EL (cell line): ENCODE measurements at places on chromosomes 13 and 19.

- DNase-seq, result peak; percentile 71
Observed at GRCh38 chr13:32135655-32136054, 104.1 kb downstream of the FRY start.

- peak; percentile 35 for DNase-seq
Observed at GRCh38 chr19:1130771-1131717, 27.2 kb downstream of the GPX4 start.

DNA sequence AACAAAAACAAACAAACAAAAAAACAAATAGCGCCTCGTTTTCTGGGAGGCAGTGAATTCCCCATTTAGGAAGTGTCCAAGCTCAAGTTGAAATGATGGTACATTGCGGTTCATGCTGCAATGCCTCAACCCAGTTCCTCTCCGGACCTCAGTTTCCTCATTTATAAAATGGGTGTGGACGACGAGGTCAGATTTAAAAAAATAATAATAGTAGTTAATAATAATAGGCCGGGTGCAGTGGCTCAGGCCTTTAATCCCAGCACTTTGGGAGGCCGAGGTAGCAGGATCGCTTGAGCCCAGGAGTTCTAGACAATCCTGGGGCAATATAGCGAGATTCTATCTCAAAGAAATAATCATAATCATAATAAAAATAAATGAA is 15.5 kb upstream of the ERCC1 start:
- no peak for DNase-seq

DNA sequence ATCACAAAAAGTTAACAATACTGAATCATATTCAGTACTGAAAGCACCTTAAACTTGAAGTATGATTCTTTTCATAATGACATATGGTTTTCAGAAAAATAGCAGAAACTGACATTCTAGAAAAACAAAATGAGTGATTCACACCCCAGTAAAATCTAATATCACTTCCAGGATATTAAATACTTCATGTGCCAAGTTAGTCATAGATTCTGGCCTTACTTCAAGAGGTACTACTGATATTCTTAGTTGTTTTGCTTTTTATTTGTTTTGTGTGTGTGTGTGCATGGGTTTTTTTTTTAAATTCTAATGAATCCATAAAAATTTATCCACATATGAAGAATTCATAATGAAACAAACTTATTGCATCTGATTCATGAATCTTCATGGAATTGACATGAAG is 207.9 kb upstream of the UFM1 start:
- DNase-seq, result peak; percentile 9

DNA sequence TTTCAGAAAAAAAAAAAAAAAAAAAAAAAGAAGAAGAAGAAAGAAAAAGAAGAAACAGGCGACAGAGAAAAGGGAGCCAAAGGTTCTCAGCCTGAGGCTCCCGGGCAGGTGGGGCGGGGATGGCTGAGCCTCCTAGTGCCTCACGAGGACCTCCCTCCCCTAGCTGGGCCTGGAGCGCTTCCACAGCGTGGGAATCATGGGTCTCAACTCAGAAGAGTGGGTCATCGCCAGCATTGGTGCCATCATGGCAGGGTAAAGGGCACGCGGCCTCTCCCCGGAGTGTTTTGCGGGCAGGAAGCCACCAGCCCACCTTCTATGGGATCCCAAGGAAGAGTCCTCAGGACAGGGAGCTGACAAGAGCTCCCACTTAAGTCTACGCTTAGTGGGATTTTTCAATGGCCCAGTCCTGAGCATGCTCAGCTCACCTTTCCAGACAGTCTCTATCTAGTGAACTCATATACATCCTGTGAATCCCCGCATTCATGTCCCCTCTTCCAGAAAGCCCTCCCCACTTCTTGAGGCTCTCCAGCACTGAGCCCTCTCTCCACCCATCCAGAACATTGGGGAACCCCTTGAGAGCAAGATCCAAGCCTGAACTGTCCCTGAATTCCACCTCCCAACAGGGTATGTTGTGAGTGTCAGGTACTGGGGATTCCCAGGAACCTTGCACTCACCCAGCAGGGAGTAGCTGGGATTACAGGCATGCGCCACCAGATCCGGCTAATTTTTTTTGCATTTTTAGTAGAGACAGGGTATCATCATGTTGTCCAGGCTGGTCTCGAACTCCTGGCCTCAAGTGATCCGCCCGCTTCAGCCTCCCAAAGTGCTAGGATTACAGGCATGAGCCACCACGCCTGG is 69.6 kb downstream of the ACSBG2 start:
- no peak for DNase-seq

GRCh38 chr13:49219647-49220035 is 497 bp upstream of the MLNR start:
- peak; percentile 18 for DNase-seq

DNA sequence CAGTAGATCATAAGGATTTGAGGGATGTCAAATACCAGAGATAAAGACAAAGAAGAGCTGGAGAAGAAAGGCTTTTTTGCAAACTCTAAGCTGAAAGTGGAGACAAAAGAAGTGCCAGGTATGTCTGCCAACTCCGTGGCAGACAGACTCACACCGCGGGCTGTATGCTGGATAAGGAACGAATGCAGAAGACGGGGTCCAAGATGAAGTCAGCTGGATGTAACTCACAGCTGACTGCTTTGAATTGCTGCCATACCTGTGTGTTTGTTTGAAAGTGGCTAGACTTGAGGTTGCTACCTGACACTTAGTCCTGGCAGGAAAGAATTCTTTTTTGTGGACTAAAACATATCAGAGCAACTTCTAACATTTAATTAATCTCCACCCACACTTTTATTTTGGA is 398.8 kb downstream of the DLEU7 start:
- no peak for DNase-seq

- peak; percentile 44 for DNase-seq
Observed at GRCh38 chr13:94345374-94346195, 133.9 kb downstream of the DCT start.

DNA sequence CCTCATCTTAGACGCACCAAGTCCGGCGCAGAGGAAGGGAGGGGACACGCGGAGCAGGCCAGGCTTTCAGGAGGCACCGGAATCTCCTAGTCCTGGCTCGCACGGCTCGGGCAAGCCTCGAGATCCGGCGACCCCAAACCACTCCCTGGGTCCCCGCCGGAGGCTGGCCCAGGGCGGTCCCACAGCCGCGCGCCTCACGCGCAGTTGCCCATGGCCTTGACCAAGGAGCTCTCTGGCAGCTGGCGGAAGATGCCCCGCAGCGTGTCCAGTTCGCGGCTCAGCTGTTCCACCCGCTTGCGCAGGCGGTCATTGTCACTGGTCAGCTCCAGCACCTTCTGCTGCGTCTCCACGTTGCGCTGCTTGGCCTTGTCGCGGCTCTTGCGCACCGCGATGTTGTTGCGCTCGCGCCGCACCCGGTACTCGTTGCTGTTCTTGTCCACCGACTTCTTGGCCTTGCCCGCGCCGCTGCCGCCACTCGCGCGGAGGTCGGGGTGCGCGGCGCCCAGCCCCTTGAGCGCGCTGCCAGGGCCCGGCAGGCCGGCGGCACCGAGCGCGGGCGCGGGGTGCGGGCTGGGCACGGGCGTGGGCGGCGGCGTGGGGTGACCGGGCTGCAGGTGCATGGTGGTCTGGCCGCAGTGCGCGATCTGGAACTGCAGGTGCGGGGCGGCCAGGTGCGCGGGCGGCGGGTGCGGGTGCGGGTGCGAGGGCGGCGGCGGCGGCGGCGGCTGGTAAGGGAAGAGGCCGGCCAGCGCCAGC is 1.0 kb downstream of the CEBPA start:
- no peak for DNase-seq

DNA sequence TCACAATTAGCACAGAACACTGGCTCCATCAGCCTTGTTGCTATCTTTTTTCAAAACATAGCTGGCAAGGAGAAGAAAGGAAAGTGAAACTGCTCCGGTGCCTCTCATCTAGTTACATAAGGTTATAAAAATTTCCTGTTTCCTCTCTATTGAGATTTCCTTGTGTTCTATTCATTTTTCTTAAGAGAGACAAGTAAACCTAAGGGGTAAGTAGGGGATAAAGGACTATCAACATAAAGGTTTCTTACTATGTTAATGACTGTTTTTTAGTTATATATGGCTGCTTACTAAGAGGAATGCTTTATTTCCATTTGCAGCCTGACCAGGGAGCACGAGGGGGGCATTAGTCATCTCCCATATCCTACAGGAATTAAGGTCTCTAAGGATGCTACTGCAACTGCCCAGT is 73.2 kb upstream of the MLNR start:
- DNase-seq, result peak; percentile 77

- no peak for DNase-seq
Observed at GRCh38 chr13:30843548-30843947, 62.5 kb upstream of the MEDAG start.

- DNase-seq, result no peak
Observed at GRCh38 chr19:42165146-42165545, 32.9 kb upstream of the POU2F2 start.

- DNase-seq, result no peak
Observed at GRCh38 chr19:28334419-28334818, 878.5 kb downstream of the UQCRFS1 start.

DNA sequence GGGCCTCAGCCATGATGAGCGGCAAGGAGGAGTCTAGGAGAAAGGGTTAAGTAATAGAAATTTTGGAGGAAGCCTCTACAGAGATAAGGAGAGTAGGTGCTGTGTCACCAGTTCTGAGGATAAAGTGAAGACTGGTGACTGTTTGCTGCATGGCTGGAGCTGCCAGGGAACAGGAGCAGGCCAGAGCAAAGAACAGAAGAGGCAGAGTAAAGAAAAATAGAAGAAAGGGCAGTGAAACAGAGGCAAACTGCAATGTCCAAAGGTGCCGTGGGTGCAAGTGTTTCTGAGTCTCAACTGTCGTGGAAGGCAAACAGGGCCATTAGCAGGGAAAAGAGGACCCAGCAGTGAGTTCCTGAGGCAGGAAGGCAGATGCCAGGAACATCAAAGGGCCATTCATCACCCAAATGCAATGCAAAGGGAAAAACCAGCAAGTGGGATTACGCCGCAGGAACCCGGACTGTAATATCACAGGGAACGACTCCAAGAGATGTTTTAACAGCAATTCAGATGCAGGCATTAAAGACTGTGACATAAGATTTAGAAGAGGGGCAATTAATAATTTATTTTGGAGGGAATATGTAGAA is 318.3 kb downstream of the FOXO1 start:
- no peak for DNase-seq

- DNase-seq, result no peak
Observed at GRCh38 chr19:39203372-39204341, at the start of gene SYCN. Gene SYCN, minus strand, starts transcription at chr19:39204263. Its CDS starts 9 bp downstream, at chr19:39204254.

GRCh38 chr13:21016487-21016886 is 44.9 kb downstream of the LATS2 start:
- no peak for DNase-seq

DNA sequence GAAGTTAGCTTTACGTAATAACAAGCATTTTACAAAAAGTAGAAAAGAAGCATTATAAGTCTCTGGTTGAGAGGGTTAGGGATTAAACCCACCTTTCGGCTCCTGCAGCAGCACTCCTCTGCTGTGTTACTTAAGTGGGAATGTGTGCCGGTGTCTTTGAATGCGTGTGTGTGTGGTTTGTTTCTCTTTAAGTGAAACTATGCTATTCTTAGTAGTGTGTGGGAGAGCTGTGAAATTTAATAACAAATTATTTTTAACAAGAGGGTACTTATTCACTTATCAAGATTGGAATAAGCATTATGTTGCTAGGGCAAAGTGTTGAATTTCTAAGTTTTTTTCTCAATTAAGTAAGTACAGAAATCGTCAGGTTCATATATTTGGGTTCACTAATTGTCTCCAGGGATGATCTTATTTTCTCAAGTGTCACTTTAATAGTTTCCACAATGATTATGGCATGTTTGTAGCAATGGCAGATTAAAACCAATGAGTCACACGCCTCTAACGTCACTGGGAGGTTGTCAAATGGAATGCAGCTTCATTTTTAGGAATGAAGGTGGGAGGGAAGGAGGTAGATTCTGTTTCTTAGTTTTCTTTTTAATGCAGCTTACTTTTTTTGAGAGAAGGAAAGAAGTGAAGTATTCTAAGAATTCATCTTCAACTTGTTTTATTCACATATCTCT is 151.3 kb downstream of the LMO7 start:
- DNase-seq, result peak; percentile 64

- DNase-seq, result no peak
Observed at GRCh38 chr13:25507841-25508240, 136.1 kb downstream of the ATP8A2 start.

GRCh38 chr13:25966086-25966485 is 85.7 kb downstream of the SHISA2 start:
- DNase-seq, result no peak

DNA sequence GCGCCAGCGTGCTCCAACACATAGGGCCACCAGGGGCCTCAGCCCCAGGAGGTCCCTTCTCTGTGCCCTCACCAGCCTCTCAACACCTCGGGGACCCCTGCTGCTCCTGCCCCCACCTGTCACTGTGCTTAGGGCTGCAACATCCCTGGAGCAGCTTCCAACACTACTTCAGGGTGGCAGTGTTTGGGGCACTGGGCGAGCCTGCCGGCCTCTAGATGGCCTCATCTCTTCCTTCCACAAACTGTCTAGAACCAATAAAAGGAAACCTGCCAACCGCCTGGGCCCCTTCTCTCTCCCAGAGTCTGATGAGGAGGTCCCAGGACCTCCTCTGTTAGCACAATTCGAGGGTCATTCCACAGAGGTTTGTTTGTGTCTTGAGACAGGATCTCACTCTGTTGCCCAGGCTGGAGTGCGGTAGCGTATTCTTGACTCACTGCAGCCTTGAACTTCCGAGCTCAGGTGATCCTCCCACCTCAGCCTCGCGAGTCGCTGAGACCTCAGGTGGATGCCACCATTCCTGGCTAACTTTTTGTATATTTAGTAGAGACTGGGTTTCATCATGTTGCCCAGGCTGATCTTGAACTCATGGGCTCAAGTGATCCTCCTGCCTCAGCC is 10.1 kb upstream of the SHD start:
- DNase-seq, result no peak

GRCh38 chr13:20901668-20902437 is 693 bp downstream of the XPO4 start:
- DNase-seq, result peak; percentile 48

- no peak for DNase-seq
Observed at GRCh38 chr19:54014920-54015560, 23.6 kb downstream of the CACNG6 start.

GRCh38 chr13:46281779-46282178 is 70.1 kb downstream of the LRRC63 start:
- DNase-seq, result no peak

- no peak for DNase-seq
Observed at GRCh38 chr13:59247171-59247570, 916.6 kb downstream of the DIAPH3 start.
